ENCODE measurements at places on chromosomes 1 and 21.

DNA sequence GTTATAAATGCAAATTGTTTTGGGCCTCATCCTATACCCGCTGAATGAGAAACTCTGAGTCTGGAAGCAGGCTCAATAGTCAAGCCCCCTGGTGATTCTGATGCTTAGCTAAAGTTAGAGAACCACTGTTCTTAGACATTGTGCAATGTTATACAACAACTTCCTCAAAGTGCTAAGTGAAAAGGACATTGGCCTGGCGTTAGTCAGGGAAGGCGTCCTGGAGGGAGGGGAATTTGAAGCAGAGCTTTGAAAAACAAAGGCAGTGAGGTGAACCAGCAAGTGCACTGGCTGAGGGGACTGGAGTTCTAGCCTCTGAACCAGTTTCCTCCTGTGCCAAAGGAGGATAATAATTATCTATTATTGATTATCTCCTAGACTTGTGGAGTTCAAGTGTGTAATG lies 5.1 kb downstream of the CD1D start:
- DNase-seq, result no peak

- DNase-seq, result no peak
These were observed 90.1 kb downstream of the ZSCAN20 start for GRCh38 chr1:33562563-33562962.

- no peak for DNase-seq
These were observed 563.5 kb downstream of the PTPRC start for GRCh38 chr1:199202331-199202730.

DNA sequence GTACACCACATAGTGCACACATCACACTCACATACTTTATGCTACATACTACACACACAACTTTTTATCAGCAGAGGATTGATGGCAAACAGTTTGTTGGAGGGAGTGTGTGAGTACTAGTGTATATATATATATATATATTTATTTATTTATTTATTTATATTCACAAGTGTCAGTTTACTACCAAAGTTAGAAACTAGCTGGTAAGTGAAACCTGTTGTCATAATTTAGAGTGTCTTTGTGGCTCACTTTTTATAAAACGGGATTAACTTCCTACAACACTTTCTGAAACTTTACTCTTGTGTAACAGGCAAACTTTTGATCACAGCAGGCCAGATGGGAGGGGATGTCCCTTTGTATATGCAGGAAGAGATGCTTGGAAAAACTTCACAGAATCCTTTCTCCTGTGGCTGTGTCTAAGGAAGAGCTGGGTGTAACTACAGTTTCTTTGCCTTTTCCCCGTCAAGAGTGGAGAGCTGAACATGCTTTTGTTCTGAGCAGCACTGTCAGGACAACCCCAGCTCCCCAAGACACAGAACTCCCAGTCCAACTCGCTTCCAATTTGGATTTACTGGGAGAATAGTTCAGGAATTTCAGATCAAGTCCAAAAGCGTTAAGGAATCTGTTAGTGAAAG lies 1.9 kb upstream of the SAMD13 start:
- no peak for DNase-seq

DNA sequence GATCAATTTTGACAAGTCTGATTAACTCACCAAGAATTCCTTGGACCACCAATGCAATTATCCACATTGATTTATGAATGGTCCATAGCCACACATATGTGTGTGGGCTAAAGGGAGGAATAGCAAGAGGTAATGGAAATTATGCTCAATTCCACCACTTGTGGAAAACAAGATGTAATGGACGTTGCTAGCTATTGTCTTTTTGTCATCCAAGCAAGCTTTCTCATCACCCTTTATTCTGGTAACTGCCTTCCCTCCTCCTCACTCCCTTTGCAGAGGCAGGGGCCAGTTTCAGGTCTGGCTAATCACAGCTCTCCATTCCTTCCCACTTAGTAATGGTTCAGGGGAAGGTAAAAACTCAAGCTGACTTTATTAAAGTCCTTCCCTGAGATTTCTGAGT lies 24.7 kb upstream of the RAB3GAP2 start:
- no peak for DNase-seq

DNA sequence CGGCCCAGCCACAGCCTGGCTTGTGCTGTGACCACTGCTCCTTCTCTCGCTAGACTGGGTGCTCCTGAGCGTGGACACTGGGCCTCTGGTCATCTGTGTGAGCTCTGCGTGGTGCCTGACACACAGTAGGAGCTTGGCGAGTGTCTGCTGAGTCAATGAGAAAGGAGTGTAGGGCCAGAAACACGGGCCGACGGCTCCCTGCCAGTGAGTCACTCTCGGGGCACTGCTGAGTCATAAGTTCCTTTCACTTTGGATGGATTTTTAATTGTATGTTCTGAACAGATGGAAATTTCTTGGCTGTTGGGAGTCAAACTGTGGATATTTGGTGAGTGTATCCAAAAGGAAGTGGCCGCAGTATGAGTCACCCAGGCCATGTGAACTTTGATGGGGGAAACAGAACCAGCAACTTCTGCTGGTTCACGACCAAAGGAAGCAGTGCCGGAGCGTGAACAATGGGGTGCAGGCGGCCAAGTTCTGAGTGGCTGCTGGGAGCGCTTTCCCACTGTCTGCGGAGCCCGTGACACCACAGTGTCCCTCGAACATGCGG lies 41.0 kb upstream of the COL18A1 start:
- no peak for DNase-seq

DNA sequence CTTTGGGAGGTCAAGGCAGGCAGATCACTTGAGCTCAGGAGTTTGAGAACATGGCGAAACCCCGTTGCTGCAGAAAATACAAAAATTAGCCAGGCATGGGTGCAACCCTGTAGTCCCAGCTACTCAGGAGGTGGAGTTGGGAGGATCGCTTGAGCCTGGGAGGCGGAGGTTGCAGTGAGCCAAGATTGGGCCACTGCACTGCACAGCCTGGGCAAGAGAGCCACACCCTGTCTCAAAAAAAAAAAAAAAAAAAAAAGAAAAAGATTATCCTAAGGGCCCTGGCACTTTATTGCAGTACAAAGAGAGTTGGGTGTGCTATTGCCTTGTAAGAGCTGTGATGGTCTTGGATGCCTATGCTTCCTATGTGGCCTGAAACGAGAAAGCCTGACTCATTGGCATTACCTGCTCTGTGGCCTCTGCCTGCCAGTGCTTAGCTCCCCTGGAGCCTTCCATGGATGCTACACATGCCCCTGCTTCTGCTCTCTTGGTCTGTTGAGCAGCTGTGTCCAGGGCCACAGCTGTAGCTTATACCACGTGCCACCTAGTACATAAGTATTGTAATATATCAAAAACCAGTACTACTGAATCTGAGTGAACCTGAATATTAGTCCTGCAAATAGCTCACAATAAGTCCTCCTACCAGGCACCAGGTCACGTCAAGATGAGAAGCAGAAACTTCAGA lies 45.8 kb downstream of the DNAJC6 start:
- no peak for DNase-seq

DNA sequence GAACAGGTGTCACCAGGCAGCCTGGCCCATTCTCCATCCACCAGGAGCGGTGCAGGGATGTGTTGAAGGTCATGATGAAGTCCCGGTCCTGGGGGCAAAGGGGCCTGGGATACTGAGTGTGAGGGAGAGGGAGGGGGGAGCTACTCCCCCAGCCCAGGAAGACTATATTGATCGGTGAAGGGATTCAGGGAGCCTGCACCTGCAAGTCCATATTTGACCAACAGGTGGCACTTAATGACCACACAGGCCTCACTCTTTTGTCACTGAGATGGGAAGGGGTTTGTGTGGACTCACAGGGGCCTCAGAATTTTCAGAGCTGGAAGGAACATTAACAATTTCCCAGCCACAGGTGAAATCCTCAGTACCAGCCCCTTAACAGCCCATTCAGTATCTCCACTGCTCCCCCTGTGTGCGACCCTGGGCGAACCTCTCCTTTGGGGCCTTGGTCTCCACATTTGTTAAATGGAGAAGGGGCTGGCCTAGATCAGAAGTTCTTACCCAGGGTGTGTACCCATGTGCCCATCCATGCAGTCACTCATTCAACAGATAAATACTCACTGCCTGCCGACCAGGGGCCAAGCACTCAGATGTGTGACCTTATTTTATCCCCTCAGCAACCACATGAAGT lies 55.6 kb downstream of the NKAIN1 start:
- no peak for DNase-seq

GRCh38 chr1:232029315-232029714 lies 402.7 kb downstream of the DISC1 start:
- DNase-seq, result no peak

DNA sequence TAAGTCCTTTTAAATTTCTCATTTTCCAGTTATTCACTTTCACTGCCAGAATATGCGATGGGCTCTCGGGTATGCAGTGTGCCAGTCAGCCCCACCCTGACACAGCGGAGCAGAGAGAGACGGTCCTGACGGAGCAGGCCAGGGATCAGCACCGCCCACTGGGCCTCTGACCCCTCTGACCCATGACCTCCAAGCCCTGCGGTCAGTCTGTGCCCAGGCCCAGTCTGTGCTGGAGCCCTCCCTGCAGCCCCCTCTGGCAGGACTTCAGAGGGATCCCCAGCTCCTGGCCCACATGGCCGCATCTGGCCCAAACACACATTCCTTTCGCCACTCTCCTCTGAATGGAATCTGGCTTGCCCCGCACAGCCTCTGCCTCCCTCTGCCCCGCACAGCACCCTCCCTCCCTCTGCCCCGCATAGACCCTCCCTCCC lies 43.4 kb upstream of the COL6A2 start:
- DNase-seq, result no peak
